NCI-H1092 (cell line): ENCODE measurements at places on chromosomes 2 and 18.

DNA sequence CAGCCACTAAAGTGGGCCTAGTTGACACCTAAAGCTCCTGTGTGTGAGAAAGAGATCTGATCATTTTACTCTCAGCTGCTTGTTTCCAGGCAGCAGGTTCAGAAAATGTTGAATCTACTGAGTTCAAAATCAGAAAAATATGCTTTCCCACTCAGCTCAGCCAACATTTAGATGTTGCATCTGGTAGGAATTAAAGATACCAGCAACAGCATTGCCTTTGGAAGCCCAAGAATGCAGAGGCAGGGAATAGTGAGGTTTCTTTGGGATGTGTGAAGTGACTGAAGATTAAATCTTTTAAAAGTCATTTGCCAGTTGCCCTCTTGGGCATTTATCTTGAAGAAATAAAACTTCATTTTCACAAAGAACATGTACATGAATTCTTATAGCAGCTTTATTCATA lies 33.9 kb upstream of the DOCK10 start:
- no peak for DNase-seq

- DNase-seq: no peak
Measured at GRCh38 chr2:4354164-4354563, 650.8 kb downstream of the DCDC2C start.

- no peak for DNase-seq
Measured at GRCh38 chr2:191857886-191858285, 11.0 kb upstream of the CAVIN2 start.

DNA sequence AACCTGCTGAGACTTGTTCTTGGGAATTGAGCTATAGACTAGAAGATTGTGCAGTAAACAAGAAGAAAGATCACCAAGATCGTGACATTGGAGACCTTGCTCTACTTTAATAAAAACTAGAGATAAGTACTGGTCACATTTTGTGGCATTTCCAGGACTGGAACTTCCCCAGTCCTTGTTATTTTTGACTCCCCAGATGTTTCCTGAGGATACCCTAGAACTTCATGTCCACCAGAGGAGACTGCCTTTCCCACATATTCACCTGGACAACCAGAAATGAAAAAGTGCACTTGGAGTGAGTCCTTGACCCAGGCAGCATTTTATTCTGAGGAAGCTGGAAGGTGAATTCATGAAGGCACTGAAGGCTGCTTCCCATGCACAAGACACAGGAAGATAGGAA lies 5.7 kb downstream of the CD207 start:
- no peak for DNase-seq

- peak; percentile 23 for DNase-seq
Measured at GRCh38 chr18:75161256-75162028, 47.5 kb downstream of the PTGR3 start.

GRCh38 chr2:231549446-231550239 lies 19.4 kb upstream of the NMUR1 start:
- no peak for DNase-seq

GRCh38 chr2:94980406-94980805 lies 45.1 kb upstream of the MAL start:
- DNase-seq: no peak

DNA sequence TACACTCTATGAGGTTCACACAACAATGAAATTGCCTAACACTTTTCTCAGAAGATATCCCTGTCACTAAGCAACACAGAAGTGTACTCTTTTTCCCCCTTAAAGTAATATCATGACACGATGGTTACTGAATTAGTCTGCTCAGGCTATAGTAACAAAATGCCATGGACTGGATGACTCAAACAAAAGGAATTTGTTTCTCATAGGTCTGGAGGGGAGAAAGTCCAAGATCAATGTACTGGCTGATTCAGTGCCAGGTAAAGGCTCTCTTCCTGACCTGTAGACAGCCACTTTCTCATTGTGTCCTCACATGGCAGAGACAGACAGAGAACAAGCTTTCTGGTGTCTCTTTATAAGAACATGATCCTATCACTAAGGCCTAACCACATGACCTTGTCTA lies 211.9 kb downstream of the RBM43 start:
- DNase-seq: no peak

- DNase-seq: no peak
Measured at GRCh38 chr2:242011516-242011915, 142.0 kb downstream of the RTP5 start.

DNA sequence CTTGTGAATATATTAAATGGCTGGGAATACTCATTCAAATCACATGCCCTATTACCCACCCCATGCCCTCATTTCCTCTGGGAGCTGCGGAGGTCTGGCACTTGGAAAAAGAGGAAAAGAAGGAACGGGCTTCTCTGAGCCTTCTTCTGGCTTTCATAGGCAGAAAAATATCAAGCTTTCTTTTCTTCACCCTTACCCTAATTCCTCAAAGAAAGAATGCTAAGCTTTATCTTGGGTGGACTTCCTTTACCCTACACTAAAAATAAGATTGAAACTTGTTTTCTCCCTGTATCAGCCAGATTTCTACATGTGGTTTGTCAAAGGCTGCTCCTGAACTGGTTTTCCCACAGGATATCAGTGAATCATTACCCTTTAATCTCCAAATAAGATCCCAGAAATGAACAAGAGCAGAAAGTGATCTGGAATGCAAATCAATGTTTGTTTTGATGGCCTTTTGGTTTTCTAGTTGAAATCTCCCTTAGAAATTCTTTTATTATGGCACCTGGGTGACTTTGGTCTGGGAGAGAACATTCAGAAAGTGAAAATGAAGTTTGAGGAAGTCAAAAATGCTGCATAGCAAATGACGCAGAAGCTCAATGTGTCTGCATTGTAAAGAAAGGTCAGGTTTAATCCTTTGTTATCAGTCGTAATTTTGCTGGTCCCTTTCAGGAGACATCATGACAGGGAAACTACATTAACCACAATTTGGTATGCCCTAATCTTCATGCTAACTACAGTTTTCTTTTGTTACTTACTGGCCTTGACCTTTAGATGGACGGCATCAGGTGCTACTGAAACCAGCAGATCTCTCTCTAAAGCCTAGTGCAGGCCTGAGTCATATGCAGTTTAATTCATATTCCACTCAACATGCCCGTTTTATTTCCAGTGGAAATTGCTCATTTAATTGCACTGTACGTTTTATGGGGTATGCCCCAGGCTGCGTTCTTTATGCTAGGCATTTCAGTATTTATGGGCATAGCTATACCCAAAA lies 46.6 kb upstream of the HNRNPA3 start:
- no peak for DNase-seq

- DNase-seq: peak; percentile 65
Measured at GRCh38 chr2:157302492-157303099, 23.0 kb downstream of the ERMN start.

DNA sequence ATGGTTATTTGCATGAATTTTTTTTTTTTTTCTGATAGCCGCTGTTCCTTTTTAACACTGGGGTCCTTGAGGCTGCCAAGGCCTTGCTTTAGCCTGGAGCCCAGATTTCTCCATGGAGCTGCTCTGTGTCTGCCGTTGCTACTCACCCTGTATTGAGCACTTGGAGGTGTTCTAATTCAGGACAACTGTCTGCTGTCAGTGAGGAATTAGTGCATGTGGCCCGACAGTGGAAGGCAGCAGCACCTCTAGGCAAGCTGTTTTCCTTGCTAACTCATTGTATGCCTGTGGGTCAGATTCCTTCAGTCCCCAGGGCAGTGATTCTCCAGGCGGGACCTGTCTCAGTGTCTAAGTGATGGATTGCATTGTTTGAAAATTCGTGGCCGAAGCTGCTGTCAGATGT lies 147.7 kb upstream of the DPP10 start:
- no peak for DNase-seq

DNA sequence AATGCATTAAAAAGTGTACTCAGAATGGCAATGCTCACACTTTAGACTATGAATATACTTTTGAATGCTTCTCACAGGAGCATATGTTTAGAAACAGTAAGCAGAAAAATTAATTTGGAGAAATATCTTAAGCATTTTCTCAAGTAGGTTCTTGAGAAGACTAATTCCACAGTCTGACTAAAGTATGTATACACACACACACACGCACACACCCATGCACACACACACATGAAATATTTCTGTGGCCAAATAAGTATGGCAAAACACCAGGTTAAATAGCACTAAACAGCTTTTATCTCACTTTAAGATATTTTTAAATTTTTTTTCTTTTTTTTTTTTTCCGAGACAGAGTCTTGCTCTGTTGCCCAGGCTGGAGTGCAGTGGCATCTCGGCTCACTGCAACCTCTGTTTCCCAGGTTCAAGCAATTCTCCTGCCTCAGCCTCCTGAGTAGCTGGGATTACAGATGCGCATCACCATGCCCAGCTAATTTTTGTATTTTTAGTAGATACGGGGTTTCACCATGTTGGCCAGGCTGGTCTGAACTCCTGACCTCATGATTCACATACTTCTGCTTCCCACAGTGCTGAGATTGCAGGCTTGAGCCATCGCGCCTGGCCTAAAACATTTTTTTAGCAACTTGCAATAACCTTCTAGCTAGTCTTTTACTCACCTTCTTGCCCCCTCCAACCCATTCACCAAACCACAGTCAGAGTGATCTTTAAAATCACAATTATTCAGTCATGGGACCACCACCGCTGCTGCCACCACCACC lies 67.5 kb upstream of the SCG2 start:
- no peak for DNase-seq

GRCh38 chr18:73924307-73924706 lies 223.3 kb downstream of the FBXO15 start:
- no peak for DNase-seq

DNA sequence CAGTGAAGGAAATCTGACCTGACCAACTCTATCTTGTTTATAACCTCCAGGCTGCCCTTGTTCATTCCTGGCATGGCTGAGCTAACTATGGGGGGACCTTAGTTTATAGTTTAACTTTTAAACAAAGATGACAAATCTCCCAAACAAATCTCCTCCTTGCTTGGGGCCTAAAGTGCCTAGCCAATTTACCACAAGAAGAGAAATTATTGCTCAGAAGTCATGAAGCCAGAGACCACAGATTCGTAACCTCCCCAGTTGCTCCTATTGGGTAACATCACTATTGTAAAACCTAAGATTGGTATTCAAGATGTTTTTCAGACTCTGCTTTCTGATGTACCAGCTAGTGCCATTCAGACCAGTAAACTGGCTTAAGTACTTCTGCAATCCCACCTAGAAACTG lies 649.4 kb upstream of the SLC8A1 start:
- DNase-seq: no peak

GRCh38 chr18:25646971-25647370 lies 295.0 kb upstream of the ZNF521 start:
- no peak for DNase-seq

GRCh38 chr2:238160206-238161129 lies 1.7 kb downstream of the ERFE start:
- DNase-seq: no peak
